ENCODE measurements at places on chromosomes 7 and 10. TPM values are rescaled to one million over a fixed set of nuclear protein-coding genes. Genes with fewer than 3 reads are reported as not detected.

Gene SVIL
- total RNA-seq: 387 TPM

Gene NYAP1
- not detected for total RNA-seq

Gene MBL2
- total RNA-seq: not detected

Gene STOX1
- 1.2 TPM for total RNA-seq

Gene HOXA4
- total RNA-seq: 0.23 TPM

Gene STAG3
- total RNA-seq: not detected

Gene ARL3
- 14.7 TPM for total RNA-seq

Gene NAT16
- total RNA-seq: not detected

Gene LHFPL3
- not detected for total RNA-seq

Gene CTAGE4
- not detected for total RNA-seq

Gene POMZP3
- total RNA-seq: 2.7 TPM

DNA sequence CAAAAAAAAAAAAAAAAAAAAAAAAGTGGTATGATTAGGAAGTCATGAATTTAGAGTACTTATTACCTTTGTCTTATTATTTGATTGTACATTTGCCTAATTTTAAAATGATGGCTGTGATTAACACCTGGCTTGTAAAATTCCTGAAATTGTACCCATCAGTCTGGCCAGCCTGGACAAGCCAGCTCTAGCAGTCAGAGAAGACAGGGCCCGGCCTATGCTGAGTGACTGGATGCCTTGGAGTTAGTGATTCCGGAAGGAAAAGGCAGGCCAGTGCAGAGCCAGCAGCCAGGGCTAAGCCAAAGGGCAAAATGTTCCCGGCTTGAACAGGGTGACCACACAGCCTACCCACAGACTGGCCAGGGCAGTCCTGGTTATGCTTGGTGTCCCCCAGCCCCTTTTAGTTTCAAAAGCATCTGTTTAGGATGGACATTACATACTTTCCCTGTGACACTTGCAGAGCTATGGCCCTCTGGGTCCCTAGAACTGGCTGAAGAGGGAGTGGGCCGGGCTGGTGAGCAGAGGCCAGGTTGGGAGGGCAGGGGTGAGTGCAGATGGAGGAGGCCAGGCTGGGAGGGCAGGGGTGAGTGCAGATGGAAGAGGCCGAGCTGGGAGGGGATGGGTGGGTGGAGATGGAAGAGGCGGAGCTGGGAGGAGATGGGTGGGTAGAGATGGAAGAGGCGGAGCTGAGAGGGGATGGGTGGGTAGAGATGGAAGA lies 61.7 kb downstream of the PROSER2 start:
- no peaks in the 10 kb centered on the region for H3K4me1 ChIP-seq
- no peaks in the 10 kb centered on the region for H3K36me3 ChIP-seq
- H3K27me3 ChIP-seq: no peaks in the 10 kb centered on the region

- no peak overlapping the region for H3K4me3 ChIP-seq
- H3K27me3 ChIP-seq: no peaks in the 10 kb centered on the region
- no peak overlapping the region for H3K27ac ChIP-seq
- DNase-seq: no peak
These were observed 27.0 kb downstream of the LMOD2 start for GRCh38 chr7:123682690-123683089.

- no peaks in the 10 kb centered on the region for H3K36me3 ChIP-seq
- H3K27ac ChIP-seq: no peak overlapping the region
- peaks cover 9% of the 10 kb centered on the region for H3K4me1 ChIP-seq
- no peaks in the 10 kb centered on the region for H3K27me3 ChIP-seq
These were observed 3.7 kb upstream of the MCU start for GRCh38 chr10:72688208-72688651.

DNA sequence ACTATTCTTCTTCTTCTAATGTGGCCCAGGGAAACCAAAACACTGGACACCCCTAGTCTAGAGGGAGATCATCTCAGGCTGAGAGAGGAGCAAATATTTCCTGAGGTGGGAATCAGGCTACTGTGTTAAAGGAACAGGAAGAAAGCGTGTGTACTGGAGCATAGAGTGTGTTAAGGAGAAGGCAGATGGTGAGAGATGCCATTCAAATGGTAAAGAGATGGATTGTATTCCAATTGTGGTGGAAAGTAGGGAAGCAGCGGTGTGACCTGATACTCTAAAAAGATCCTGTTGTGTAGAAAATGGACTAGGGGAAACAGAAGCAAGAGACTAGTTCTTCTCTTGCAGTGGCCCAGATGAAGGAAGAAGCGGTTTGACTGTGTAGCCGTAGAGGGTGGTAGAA lies 31.2 kb downstream of the RAB18 start:
- H3K27me3 ChIP-seq: no peaks in the 10 kb centered on the region
- H3K27ac ChIP-seq: no peak overlapping the region
- DNase-seq: no peak

DNA sequence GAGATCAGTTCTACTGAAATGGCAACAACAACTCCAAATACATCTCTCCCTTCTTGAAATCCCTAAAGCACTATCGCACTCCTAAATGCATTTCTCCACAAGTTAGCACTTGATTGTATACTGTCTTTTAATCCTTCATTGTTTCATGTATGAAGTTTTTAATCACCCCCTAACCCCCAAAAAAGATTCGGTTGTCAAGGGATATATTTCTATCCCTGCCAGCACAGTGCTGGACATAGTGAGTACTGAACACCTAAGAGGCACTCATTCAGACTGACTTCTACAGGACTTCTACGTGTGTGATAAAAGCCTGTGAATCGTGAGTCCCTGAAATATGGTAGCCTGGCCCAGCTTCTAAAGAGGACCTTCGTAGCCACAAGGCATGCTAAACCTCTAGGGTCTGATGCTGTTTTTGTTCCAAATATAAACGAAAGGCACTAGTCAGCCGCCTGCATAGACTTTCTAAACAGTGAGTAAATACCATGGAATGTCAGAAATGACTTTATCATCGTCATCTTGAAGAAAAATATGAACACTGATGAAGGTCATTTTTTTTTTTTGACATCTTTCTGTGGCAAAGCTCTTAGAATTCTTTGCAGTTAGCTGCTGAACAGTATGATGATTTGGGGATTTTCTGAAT lies 14.6 kb upstream of the ZSCAN21 start:
- H3K4me3 ChIP-seq: no peak overlapping the region
- peaks cover 77% of the 10 kb centered on the region for H3K36me3 ChIP-seq
- no peaks in the 10 kb centered on the region for H3K4me1 ChIP-seq
- no peaks in the 10 kb centered on the region for H3K27me3 ChIP-seq

- H3K4me3 ChIP-seq: no peak overlapping the region
- no peak overlapping the region for H3K27ac ChIP-seq
- no peaks in the 10 kb centered on the region for H3K27me3 ChIP-seq
- H3K4me1 ChIP-seq: no peaks in the 10 kb centered on the region
These were observed 89.0 kb upstream of the STEAP4 start for GRCh38 chr7:88395715-88396114.

DNA sequence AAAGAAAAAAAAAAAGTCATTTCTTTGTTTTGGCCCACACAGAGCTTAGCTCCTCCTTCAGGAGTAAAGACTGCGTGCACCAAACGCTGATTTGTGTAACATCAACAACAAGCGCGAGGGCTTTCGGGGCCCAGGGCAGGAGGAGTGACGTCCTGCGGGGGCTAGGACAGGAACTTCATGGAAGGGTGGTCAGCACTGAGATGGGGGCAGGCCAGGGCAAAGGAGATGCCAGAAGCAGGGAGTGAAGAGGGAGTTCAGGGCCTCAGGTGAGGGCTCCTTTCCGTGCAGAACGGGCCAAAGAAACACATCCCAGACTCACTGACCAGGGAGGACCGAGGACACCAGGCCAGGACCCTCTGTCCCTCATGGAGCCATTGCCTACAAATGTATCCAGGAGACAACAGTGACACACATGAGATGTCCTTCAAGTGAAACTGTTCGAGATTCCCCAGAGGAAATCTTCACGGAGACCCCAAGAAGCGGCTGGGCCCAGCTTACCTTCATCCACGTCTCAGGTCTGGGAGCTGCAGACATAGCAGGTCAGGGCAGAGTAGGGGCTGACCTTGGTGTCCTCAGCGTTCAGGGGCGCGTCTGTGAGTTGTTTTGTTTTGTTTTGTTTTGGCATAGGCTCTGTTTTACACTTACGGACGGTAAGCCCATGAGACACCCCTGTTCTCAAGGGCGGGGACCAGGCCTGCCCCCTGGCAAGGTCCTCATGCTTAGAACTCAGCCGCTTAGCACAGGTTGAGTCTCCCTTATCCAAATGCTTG lies 30.4 kb upstream of the SHH start:
- H3K27me3 ChIP-seq: peaks cover 7% of the 10 kb centered on the region
- H3K27ac ChIP-seq: no peak overlapping the region
- H3K4me3 ChIP-seq: no peak overlapping the region
- H3K36me3 ChIP-seq: no peaks in the 10 kb centered on the region
- DNase-seq: no peak

GRCh38 chr7:699476-700170 lies 26.9 kb upstream of the DNAAF5 start:
- H3K27ac ChIP-seq: no peak overlapping the region
- peaks cover 13% of the 10 kb centered on the region for H3K4me1 ChIP-seq
- no peaks in the 10 kb centered on the region for H3K36me3 ChIP-seq
- DNase-seq: no peak
- H3K4me3 ChIP-seq: no peak overlapping the region
- H3K27me3 ChIP-seq: no peaks in the 10 kb centered on the region

DNA sequence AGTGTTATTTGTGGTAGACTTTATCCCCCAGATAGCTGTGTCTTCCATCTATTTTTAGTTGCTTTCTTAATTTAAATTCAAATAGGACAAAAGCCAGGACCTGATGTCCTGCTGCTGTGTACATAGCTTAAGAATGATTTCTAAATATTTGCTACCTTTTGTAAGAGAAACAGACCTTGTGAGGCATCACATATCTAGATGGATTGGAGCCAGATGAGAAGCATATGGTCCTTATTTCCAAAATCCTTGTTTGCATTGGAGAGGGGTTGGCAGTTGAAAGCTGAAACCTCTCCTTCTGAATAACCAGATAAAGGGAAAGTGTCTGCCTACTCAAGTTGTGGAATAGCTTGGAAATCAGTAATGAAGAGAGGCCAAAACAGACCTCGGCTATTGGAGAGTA lies 50.7 kb upstream of the AMPH start:
- peaks cover 12% of the 10 kb centered on the region for H3K4me1 ChIP-seq
- H3K27ac ChIP-seq: no peak overlapping the region
- DNase-seq: no peak

DNA sequence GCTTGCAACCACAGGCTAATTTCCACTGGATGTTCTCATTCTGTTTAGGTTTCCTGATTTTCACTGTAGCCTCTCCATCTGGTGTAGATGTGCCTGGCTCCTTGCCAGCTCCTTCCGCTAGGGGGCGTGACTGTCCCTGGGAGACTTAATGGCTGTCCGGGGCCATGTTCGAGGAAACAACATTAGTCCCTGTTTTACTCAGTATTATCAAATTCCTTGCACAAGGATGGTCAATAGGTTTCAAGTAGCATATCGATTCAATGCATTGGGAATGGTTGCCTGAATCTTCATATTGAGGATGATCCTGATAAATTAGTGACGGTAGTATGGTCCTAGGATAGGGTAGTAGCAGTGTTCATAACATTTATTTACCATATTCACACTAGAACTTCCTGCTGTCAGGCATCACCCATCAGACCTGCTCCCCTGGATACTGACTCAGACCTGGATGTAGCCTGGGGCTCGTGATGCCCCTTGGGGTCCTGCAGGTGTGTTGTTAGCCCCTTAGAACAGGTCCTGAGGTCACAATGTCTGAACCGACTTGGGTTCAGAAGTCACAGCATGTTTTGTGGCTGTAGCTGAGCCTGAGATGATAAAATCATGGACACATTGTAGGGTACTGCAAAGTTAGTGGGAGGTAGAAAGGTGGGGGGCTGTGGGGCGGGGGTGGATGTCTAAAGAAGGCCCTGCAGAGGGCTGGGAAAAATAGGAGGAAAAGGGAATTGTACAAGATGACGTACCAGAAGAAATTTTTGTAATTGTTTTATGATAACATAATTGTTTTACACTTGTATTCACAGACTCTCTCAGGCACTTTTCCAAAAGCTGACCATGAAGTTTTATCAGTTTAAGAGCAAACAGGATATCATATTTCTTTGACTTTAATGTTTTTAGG lies 8.9 kb upstream of the EXOC6 start:
- no peaks in the 10 kb centered on the region for H3K27me3 ChIP-seq
- peaks cover 23% of the 10 kb centered on the region for H3K4me1 ChIP-seq
- peak; percentile 65 for DNase-seq
- peak overlapping the region; percentile 47 for H3K27ac ChIP-seq
- no peaks in the 10 kb centered on the region for H3K36me3 ChIP-seq

GRCh38 chr7:67947646-67948045 lies 951.0 kb downstream of the TYW1 start:
- no peaks in the 10 kb centered on the region for H3K27me3 ChIP-seq
- H3K27ac ChIP-seq: no peak overlapping the region
- no peaks in the 10 kb centered on the region for H3K36me3 ChIP-seq
- no peak overlapping the region for H3K4me3 ChIP-seq
- no peaks in the 10 kb centered on the region for H3K4me1 ChIP-seq

- DNase-seq: no peak
- no peak overlapping the region for H3K27ac ChIP-seq
- peaks cover 12% of the 10 kb centered on the region for H3K36me3 ChIP-seq
- no peaks in the 10 kb centered on the region for H3K27me3 ChIP-seq
- no peak overlapping the region for H3K4me3 ChIP-seq
These were observed 40.3 kb upstream of the BHLHA15 start for GRCh38 chr7:98170966-98171365.

DNA sequence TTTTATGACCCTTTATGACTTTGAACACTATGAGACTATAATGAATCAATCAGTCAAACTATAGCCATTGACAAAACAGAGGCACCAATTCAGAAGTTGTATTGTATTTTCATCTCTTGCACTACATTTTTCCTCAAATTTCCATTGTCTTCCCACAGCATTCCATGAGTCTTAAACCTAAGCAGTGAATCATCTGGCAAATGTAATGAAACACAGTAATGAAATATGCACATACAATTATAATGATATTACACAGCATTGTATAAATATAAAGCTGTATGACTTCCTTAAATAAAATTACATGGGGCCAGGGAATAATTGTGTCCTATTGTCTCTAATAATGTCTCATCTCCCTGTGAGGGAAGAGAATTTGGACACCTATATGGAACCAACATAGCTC lies 45.0 kb downstream of the VWDE start:
- H3K4me1 ChIP-seq: no peaks in the 10 kb centered on the region
- no peaks in the 10 kb centered on the region for H3K36me3 ChIP-seq
- H3K4me3 ChIP-seq: no peak overlapping the region
- H3K27me3 ChIP-seq: no peaks in the 10 kb centered on the region
- no peak overlapping the region for H3K27ac ChIP-seq

DNA sequence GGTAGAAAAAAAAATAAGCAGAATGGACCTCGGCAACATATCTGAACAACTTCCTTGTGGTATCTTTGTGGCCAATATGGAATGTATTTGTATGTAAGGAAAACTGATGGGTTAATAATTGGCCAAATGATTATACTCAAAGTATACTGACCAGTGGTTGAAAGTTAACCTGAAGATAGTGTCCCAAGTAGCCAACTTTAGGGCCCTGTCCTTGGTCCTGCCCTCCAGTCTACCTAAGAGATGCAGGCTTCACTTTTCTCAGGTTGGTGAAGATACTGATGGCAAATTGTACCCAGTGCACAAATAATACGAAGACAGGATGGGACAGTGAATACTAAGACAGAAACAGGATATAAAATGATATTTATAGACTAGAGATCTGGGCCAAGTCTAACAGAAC lies 109.2 kb downstream of the SORCS3 start:
- H3K36me3 ChIP-seq: no peaks in the 10 kb centered on the region
- H3K27ac ChIP-seq: no peak overlapping the region
- no peaks in the 10 kb centered on the region for H3K27me3 ChIP-seq
- H3K4me1 ChIP-seq: no peaks in the 10 kb centered on the region
- H3K4me3 ChIP-seq: no peak overlapping the region

GRCh38 chr10:89371079-89371478 lies 6.8 kb upstream of the IFIT1B start:
- H3K27me3 ChIP-seq: no peaks in the 10 kb centered on the region
- DNase-seq: no peak
- no peaks in the 10 kb centered on the region for H3K36me3 ChIP-seq

GRCh38 chr7:86914551-86914950 lies 144.9 kb downstream of the ELAPOR2 start:
- H3K36me3 ChIP-seq: no peaks in the 10 kb centered on the region
- H3K27ac ChIP-seq: no peak overlapping the region
- H3K4me1 ChIP-seq: no peaks in the 10 kb centered on the region
- H3K27me3 ChIP-seq: no peaks in the 10 kb centered on the region

Data from heart left ventricle (tissue), 16 donors.